ENCODE measurements at places on chromosomes 3 and 15.
A peak's percentile ranks its signal among the peaks of the same experiment; 100 is the strongest.

GRCh38 chr3:13039213-13039896 is 33.9 kb downstream of the IQSEC1 start:
- DNase-seq = no peak

GRCh38 chr3:57385498-57385897 is 93.0 kb upstream of the ASB14 start:
- DNase-seq = no peak

DNA sequence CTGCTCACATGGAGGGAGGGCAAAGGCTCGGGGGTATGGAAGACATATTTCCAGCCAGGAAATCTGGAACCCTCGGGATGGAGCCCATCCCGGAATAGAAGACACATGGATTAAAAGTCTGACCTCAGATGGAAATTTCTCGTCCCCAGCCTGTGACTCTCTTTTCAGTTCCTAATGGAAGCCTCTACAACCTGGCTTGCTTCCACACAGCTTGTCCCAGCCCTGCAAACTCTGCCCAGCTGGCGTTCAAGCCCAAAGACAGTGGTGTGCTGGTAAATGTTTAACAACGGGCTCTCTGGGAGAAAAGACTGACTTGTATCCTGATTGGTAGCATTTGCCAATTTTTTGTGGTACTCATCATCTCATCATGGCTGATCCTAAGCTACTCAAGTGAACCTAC is 35.6 kb upstream of the TLE3 start:
- no peak for DNase-seq

GRCh38 chr3:72517921-72518424 is 330.3 kb downstream of the SHQ1 start:
- DNase-seq = no peak

- DNase-seq = no peak
Observed at GRCh38 chr3:32847528-32847927, 29.7 kb downstream of the TRIM71 start.

- no peak for DNase-seq
Observed at GRCh38 chr3:105988540-105989212, 119.9 kb upstream of the CBLB start.

- no peak for DNase-seq
Observed at GRCh38 chr15:62103431-62103830, 36.7 kb downstream of the C2CD4A start.

DNA sequence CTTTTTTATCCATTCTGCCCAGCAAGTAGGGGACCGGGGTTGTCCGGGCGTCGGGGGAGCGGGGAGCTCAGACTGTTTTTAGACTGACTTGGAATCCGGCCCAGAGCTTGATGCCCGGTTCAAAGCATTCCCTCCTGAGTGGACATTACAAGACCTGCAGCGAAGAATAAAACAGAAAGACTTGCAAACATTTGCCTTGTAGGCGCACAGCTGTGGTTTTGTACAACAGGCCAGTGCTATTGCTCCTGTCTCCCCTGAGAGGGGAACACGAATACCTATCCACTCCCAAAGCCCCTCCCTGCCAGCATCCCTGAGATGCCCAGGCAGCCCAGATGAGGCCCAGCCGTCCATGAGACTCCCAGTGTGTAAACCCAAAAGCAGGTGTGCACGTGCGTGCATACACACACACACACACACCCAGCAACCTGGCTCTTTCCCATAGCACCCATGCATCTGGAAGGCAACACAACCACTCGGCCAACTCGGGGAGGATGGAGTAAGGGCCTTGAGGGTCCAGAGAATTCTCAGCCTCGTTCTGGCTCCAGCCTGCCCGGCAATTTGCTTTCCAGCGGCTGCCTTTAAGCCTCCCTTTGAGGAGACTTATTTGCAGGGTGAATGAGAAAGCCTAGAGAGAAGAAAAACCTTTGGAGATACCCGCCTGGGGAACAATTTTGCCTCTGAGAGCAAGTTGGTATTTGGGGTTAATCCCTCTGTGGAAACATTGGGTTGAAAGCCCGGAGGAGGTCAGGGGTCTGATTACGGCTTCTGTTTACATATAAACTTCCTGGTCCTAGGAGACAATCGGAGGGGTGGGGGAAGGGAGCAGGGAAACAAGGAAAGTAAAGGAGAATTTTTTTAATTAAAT is 161.0 kb upstream of the HES1 start:
- DNase-seq = no peak

DNA sequence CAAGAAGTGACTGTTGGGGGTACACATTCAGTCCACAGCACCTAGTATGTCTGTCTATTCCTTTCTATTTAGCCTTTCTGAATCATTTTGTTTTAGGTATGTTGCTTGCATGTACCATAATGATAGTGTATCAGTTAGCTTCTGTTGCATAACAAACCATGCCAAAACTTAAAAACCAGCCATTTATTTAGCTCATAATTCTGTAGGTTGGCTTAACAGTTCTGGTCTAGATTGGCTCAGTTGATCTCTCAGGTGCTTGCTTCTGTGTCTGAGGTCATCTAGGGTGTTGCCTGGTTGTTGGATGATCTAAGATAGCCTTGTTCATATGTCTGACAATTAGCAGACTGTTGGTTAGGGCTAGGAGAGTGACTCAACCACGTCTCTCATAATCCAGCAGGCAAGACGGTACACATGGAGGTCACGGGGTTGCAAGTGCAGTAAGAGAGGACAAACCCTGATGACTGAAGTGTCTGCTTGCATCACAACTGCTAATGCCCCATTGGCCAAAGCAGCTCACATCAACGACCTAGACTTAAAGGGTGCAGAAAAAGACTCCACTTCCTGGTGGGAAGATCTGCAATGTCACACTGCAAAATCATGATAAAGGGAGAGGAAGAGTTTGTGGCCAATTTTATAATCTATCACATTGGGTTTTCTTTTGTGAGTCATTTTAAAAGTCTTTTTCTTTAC is 6.8 kb upstream of the PDCD6IP start:
- peak; percentile 90 for DNase-seq

GRCh38 chr3:27500035-27500434 is 15.9 kb upstream of the SLC4A7 start:
- DNase-seq = no peak

GRCh38 chr3:17135696-17136095 is 250.9 kb downstream of the PLCL2 start:
- DNase-seq = no peak

GRCh38 chr3:188505151-188505550 is 351.2 kb downstream of the LPP start:
- peak; percentile 48 for DNase-seq

DNA sequence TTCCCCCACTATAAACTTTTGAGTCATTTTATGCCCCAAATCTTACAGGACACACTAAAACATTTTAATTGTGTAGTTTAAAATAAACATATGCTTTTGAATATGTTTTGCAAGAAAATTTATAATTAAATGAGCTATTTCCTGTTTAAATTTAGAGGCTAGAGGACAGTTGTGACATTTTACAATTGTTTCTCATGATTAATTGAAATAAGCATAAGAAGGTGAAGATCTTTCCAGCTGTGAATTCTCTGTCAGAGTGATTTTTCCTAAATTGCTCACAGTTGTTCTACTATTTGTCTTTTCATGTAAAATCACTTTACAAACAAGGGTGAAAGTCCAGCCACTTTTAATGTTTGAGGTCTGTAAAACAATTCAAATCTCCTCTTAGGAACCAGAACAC is 892.3 kb downstream of the CADM2 start:
- no peak for DNase-seq

DNA sequence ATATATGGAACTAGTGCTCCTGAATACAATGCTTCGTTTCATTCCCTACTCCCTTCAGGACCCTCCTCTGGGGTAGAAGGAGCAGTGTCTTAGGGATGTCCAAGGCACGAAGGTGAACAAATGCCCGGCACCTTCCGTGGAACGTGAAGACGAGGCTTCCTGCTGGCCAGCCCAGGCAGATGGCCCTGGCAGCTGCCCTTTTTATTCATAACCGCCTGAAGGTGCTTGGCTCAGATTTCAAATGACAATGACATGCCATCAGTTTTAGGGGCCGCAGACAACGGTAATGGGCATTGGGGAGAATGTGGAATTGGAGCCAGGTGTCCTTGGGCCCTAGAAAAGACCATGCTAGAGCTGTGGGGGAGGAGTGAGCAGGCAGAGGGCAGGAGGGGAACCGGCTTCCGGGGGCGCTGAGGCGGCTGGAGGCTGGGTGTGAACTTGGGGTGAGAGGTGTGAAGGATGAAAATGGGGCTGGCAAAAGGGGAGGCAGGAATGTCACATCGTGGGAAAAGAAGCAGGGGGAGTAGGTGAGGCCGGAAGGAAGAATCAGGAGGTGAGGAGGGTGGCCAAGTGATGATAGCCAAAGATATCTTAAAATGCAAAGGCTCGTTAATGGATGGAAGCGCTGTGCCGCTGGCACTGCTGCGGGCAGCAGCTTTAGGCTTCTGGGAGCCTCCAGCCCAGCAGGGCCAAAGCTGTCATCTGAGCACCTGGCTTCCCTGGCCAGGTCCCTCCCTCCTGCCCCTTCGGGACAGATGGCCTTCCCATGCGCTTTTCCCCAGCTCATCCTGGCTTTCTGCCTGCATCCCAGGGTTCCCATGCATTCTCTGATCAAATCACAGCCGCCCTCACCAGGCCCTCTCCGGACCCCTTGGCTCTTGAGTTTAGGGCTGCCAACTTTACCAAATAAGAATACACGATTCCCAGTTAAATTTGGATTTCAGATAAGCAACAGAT is 93.7 kb downstream of the TMEM266 start:
- no peak for DNase-seq

DNA sequence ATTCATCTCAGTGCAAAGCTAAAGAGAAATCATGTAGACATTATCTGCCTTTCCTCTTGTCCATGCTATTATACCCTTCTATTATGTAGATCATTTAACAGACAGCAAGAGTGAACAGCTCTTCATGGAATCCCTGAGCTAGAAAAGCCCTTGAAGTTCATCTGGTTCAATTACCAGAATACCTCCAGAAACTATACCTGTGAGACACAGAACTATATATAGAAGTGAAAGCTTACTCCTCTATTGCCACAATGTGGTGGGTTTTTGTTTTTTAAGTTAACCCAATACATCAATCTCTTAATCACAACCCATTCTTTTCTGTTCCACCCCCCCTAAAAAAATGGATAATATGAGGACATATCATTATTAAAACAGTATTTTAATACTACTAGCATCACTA is 347.7 kb downstream of the PLCL2 start:
- no peak for DNase-seq

GRCh38 chr3:160130950-160131349 is 94.3 kb upstream of the C3orf80 start:
- no peak for DNase-seq

GRCh38 chr3:102733791-102734563 is 299.2 kb downstream of the ZPLD1 start:
- DNase-seq = no peak

DNA sequence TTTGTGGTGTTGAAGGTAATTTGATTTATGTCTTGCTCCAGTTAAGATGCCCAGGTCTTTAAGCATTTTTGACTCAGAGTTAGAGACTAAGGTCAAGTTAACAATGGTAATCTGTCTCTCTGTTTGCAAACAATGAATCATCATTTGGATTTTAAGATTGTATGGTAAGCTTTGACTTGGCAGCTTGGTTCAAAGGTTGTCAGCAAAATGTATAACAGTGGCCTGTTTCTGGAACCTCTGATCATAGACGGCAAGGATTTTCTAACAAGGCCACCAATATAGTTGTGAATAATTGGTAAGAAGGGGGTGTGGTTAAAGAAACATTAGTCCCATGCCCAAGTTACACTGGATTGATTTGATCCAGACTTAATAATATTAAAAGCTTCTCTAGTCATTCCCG is 775.2 kb upstream of the GOLIM4 start:
- DNase-seq = no peak

DNA sequence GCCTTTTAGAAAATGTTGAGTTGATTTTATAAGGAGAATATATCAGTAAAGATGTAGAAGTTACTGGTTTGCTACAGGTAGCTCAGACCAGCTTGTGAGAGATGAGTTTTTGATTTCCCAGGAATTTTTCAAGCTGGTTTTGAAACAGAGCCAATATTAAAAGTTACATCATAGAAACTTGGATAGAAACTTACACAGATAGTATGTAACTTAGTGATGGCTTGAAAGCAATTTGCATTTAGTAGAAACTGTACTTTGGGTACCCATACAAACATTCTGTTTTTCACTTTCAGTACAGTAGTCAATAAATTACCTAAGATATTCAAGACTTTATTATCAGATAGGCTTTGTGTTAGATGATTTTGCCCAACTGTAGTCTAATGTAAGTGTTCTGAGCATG is 93.4 kb downstream of the RBMS3 start:
- DNase-seq = no peak

DNA sequence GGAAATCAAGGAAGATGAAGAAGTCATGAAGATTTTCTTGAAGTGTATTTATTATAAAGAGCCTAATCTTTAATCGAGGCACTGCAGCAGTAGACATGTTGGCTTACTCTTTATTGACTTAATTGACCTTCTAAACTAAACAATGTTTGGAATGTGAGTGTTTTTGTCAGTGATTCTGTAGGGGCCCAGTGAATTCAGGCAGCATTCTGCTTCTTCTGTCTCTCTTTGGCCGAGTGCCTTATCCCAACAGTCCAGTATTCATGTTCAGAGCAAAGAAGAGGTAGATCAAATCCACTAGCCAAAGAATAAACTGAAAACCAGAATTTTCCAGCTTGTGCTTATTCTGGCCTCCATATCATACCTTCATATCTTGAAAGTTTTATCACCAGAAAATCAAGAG is 55.7 kb downstream of the RLBP1 start:
- no peak for DNase-seq

GRCh38 chr3:73404435-73404834 is 220.3 kb downstream of the PDZRN3 start:
- DNase-seq = no peak

DNA sequence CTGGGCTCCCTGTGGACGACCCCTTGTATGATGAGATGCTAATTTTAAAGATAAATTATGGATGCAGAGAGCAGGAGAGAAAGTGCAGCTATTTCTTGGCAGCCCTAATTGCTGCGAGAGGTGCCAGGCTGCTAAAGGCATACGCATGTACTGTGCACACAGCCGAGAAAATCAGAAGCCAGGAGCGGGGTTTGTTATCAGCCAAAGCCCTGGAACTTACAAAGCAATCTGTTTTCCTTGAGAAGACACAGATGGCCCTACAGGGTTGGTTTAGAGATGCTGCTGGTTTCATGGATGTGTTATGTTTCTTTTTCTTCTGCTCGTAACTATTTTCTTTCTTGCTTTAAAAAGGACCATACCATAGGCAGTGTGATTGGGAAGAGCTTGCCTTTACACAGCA is 11.7 kb upstream of the CCK start:
- DNase-seq = no peak

DNA sequence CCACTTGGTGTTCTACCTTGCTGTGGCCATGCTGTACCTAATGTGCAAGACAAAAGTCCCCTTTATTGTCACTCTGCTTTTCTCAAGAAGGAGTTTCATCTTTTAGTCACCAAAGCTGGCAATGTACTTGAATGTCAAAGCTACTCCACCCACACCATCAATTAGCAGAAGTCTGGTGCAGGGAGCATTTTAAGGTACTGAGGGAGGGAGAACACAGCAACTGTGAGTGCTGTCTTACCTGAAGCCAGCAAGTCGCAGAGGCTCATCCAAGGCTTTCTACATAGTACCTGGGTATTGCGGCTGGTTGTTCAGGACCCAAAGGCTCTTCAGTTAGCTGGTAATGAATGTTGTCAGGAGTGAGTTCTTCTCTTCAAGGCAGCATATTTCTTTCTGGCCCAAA is 820.4 kb downstream of the OTOL1 start:
- no peak for DNase-seq
